Posterior cingulate gyrus (tissue), 11 donors: ENCODE measurements at places on chromosomes 3 and 15.

- no peak for DNase-seq
These were observed 43.0 kb upstream of the KY start for GRCh38 chr3:134693804-134694203.

DNA sequence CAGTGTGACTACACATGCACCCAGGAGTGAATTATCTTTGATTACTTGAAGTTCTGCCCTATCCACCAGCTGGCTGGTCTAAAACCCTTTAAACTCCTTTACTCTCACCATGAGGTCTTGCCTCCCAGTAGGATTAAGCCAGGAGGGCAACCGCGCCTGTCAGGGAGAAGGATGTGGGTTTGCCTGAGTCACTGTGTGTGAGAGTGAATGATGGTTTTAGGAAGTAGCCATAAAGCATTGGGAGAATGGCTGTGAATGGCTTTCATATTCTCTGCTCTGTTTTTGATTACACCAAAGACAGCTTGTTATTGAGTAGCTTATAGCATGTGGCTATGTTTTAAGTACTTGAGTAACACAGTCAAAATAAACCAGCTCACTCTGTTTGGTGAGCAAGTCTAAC lies 637.7 kb upstream of the TBL1XR1 start:
- DNase-seq: no peak

- no peak for DNase-seq
These were observed 13.1 kb downstream of the DET1 start for GRCh38 chr15:88533376-88533775.

GRCh38 chr3:98699132-98699531 lies 64.0 kb upstream of the ST3GAL6 start:
- no peak for DNase-seq
